ENCODE measurements at places on chromosomes 2 and 18.

- DNase-seq, result no peak
These were observed 398.6 kb upstream of the CDH7 start for GRCh38 chr18:65352186-65352585.

DNA sequence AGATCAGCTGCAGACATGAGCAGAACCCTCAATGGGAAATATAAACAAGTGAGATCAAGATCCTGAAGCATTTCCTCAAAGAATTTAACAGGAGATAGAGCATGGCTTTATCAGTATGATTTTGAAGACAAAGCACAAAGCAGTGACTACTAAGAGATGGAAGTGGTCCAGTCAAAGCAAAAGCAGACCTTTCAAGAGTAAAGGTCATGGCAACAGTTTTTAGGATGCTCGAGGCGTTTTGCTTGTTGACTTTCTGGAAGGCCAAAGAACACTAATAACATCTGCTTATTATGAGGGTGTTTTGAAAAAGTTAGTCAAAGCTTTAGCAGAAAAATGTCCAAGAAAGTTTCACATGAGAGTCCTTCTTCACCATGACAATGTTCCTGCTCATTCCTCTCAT is 128.5 kb downstream of the KCNE4 start:
- DNase-seq, result no peak

- DNase-seq, result no peak
These were observed 863.7 kb downstream of the MBD2 start for GRCh38 chr18:53360501-53361443.

- peak; percentile 91 for DNase-seq
These were observed 95.1 kb downstream of the ZFP36L2 start for GRCh38 chr2:43131051-43131889.

DNA sequence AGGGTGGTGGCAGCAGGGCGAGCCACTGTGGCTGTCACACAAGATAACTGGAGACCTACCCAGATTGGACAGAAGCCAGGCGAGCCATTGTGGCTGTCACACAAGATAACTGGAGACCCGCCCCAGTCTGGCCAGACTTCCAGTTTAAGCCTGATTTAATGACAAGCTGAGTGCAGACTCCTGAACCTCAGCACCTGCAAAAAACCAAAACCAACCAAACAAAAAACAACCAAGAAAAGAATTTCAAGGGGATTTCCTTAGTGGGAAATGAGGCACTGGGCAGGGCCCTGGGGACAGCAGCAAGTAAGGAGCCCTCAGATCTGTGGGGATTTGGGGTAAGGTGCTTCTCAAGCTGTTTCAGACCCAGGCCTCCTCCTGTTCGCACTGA is 95.2 kb upstream of the BOD1L2 start:
- DNase-seq, result no peak

- DNase-seq, result no peak
These were observed 162.9 kb upstream of the AGAP1 start for GRCh38 chr2:235330775-235331451.

DNA sequence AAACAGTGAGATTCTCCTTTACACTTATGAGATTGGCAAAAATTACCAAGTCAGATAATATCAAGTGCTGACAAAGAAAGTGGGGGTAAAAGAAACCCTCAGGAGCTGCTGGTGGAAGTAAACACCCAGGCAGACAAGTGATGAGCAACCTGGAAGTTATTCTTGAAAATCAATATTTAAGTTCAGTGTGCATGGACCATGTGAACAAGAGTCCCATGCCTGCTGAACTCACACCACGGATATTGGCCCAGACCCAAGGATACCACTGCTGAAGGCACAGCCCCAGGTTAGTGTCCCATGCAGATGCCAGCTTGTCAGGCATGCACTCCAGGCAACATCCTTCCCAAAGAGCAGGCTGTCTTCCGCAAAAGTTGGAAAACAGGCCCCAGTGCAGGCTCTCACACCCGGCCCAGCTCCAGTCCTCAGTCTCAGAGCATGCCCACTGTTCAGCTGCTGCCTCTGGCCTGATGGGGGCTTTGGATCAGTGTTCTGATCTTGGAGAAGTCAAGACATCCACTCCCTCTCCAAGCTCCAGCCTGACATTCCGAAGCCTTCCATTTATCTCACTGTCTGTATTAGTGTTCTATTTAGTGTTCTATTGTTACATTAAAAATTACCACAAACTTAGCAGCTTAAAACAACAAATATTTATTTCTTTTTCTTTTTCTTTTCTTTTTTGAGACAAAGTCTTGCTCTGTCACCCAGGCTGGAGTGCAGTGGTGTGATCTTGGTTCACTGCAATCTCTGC is 70.0 kb downstream of the HS1BP3 start:
- DNase-seq, result no peak

- DNase-seq, result no peak
These were observed 52.3 kb upstream of the SCG2 start for GRCh38 chr2:223654384-223654915.

GRCh38 chr2:190837420-190837819 is 43.2 kb upstream of the GLS start:
- no peak for DNase-seq

DNA sequence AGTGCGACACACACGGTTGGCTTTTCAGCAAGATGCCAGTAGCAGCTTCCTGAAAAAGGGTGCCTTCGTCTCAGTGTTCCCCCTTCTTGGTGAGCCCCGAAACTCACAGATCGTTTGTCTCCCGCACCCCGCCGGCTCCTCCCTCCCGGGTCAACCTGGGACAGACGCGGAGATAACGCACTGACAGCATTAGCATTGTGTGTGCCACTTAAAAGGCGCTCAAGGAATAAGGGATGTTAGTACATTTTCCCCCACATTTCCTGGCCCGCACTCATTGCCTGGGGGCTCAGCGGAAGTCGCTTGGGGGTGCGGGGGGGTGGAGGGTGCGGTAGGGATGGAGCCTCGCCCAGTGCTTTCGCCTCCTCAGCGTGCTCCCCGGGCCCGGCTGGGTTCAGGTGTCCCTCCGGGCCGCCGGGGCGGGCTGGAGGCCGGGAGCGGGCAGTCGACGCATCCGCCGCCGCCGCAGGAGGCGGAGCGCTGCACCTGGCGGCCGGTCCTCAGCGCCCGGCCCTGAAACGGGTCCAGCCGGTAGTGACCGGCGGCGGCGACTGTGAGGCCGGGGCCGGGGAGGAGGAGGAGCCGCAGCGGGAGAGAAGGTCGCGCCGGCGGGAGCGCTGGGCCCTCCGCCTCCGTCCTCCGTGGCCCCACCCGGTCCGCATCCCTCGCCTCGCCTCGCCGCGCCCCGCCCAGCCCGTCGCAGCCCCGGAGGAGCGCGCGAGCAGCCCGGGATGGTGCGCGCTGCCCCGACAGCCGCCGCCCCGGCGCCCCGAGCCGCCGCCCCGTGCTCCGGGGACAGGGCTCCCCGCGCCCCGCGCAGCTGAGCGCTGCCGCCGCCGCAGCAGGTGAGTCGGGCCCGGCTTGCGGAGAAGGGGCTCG is at the start of gene MFSD6:
TSS of gene MFSD6 (plus strand) at position 694 of the 876 bp plus-strand sequence. CDS start 27,675 bp downstream, outside the sequence.
- no peak for DNase-seq

DNA sequence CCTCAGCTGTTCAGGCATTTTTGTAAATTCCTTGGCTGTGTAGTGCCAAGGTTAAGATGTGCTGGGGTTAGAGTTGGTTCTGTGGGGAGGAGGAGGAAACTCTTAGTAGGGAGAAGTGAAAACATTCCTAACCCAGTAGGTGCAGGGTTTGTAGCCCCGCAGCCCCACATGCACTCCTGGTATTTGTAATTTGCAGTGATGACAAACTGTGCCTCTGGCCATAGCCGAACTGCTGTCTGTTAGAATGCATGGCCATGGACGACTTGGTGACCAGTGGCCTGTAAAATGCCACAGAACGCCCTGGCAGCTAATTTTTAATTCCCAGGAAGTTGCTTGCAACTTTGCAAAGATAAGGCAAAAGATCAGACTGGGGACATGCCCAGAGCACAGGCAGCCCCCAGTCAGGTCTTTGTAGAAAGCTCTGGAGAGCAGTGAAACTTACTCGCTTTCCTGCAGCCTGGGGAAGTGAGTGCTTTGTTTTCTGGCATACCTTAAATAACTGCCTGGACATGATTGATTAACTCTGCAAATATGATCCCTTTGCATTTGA is 38.4 kb downstream of the LYPD6B start:
- DNase-seq, result no peak

DNA sequence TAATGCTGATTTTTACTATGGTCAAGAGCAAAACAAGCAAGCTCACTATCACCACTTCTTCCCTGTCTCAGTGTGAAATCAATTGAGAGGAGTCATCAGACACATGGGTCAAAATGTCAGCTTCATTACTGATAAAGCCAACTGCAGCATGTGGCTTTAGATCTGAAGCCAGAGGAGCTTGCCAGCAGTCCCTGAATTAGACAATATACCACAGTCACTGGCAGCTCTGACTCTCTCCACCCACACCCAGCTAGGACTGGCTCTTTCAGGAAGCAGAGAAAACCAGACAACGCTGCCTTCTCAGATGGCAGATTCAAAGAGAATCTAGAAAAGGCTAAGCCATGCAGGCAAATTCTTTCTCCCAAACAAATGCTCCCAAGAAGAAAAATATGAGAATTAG is 20.0 kb upstream of the ASB18 start:
- no peak for DNase-seq

- no peak for DNase-seq
These were observed 35.5 kb downstream of the ICOS start for GRCh38 chr2:203972066-203972465.

DNA sequence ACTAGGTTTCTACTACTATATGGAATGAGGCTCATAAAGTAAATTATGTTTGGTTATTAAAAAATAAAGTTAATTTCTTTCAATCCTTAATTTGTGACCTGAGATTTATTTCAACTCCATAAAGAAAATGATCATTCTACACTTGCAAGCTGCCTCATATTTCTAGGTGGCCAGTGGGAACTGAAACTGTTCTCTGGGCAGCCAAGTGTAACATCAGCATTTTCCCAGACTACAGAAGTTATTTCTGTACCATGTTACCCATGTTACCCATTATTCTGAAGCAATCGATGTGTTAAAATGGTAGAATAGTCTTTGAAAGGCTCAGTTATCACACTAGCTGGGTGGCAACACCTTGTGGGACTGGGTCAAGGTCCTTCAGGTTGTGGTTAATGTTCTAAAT is 139.3 kb upstream of the FBXO11 start:
- no peak for DNase-seq

GRCh38 chr2:102286041-102286440 is 25.3 kb upstream of the IL1RL1 start:
- no peak for DNase-seq

DNA sequence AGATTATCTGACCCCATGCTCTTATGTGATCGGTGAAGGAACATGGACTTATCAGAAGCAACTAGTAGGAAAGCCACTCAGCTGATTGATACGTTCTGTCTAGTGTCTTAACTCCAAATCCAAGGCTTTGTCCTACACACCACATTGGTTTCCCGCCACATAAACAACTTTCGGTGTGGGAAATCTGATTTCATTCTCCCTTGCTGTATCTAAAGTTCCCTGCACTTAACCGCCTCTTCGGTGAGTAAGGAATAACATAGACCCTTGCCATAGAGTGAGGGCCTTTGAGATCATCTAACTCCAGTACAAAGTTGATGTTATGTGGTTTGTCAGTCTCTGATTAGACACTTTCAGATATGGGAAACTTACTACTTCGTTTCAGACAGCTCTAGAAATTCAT is 538.2 kb upstream of the TNP1 start:
- no peak for DNase-seq

DNA sequence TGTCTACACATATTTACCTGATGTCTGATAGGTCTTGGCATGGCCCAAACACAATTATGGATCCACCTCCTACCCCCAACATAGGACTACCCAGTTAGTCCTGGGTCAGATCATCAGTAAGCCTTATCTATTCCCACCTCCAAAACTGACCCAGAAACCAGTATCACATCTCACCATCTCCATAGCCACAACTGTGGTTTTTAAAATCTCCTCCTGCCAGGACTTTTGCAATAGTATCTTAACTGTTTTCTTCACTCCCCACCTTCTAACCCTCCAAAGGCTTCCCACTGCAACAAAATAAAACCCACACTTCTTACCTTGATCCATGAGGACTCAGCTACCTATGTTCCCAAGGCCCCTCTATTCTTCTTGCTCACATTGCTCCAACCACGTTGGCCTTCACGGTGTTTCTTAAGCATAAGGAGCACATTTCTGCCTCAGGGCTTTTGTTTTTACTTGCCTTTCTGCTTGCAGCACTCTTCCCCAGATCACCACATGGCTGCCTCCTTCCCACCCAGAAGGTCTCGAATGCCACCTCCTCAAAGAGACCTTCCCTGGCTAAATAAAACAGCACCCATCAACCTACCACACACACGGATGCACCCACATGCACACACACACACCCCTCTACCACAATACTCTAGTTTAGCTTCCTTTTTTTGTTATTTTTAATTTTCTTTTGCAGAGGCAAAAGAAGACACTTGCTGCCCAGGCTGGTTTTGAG is 125.9 kb upstream of the SLC1A4 start:
- no peak for DNase-seq

DNA sequence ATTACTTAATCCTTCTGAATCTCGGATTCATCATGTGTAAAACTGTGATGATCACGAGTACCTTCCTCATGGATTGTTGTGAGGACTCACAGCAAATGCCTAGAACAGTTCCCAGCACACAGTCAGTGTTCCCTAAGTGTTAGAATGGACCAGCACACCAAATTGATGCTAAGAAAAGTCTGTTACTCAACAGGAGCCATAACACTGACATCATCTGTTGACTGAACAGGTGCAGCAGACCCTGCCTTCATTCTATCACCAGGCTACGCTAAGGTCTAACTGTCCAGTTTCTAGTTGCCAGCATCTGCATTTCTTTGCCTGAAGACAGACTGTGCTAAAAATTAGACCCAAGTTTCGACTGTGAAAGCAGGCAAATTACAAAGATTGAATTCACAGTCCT is 18.6 kb downstream of the DTNB start:
- DNase-seq, result no peak

GRCh38 chr2:231152800-231153557 is 28.1 kb upstream of the HTR2B start:
- no peak for DNase-seq

GRCh38 chr2:222862106-222862908 is 1.5 kb downstream of the ACSL3 start:
- no peak for DNase-seq

- DNase-seq, result no peak
These were observed 10.1 kb upstream of the KCNJ3 start for GRCh38 chr2:154688373-154688772.

DNA sequence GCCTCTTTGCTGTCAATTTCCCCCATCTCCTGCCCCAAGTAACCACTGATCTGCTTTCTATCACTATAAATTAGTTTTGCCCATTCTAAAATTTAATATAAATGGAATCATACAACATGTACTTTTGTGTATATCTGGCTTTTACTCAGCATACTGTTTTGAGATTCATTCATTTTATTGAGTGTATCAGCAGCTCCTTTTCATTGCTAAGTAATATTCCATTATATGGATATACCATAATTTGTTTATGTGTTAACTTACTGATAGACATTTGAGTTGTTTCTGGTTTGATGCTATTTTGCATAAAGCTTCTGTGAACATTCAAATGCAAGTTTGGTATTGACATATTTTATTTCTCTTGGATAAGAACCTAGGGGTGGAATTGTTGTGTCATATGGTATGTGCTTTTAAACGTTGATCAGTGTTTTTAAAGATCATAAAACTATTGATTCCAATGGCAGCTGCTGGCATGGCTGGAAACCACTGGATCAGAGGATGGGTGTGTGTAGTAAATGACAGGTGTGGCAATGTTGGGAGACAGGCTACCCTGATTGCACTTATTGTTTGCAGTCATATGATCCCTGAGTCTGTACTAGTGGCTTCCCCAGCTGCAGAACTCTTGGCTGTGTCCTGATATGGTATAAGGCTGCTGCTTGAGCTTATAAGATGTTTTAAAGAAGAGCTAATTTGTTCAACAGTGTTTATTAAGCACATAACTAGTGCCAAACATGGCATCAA is 75.3 kb downstream of the CYP1B1 start:
- DNase-seq, result no peak

- no peak for DNase-seq
These were observed at the start of gene TEKT4 for GRCh38 chr2:94871226-94872087. Gene TEKT4 (plus strand): TSS chr2:94871430. CDS start chr2:94871580, 150 bp downstream.
